ENCODE measurements at places on chromosomes 16 and 17. TPM values are rescaled to one million over a fixed set of nuclear protein-coding genes. Genes with fewer than 3 reads are reported as not detected.

FBXL16 gene
- not detected for total RNA-seq

CMTM2 gene
- 0.38 TPM for total RNA-seq

SLC13A2 gene
- not detected for total RNA-seq

GPR139 gene
- not detected for total RNA-seq

ABCA10 gene
- 11.2 TPM for total RNA-seq

DNA sequence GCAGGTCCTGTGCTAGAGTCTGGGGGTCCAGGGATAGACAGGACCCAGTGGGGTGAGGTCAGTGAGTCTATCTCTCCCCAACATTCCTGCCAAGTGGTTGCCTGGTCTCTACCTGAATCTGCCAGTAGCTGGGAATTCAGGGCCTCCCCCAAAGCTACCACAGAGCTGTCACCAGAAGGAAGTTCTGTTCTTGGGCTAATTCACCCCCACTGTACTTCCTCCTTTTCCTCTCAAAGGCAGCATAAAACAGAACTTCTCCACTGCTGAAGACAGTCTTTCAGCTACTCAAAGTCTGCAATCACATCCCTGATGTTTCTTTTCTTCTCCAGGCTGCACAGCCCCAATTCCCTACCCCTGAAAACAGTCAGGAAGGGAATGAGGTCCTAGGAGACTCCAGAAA lies 8.7 kb downstream of the CAMTA2 start:
- DNase-seq: no peak

- DNase-seq: no peak
Measured at GRCh38 chr16:70553645-70554044, 30.0 kb downstream of the SF3B3 start.

GPR142 gene
- not detected for total RNA-seq

GRCh38 chr16:63442246-63442645 lies 1406.0 kb upstream of the CDH8 start:
- DNase-seq: no peak

- no peak for DNase-seq
Measured at GRCh38 chr17:50064253-50065001, 8.5 kb downstream of the ITGA3 start.

- DNase-seq: no peak
Measured at GRCh38 chr16:62665269-62665668, 629.0 kb upstream of the CDH8 start.

DNA sequence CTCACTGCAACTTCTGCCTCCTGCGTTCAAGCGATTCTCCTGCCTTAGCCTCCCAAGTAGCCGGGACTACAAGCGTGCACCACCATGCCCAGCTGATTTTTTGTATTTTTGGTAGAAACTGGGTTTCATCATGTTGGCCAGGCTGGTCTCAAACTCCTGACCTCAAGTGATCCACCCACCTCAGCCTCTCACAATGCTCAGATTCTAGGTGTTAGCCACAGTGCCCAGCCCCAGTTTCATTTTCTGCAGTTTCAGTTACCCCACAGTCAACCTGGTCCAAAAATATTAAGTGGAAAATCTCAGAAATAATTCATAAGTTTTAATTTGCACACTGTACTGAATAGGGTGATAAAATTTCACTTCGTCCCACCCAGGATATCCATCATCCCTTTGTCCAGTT lies 28.7 kb downstream of the KNOP1 start:
- peak; percentile 5 for DNase-seq

GRCh38 chr16:47037396-47037745 lies 63.9 kb upstream of the DNAJA2 start:
- peak; percentile 83 for DNase-seq

GRCh38 chr16:89155184-89155679 lies 16.3 kb upstream of the CDH15 start:
- peak; percentile 93 for DNase-seq

- DNase-seq: no peak
Measured at GRCh38 chr16:54677308-54677950, 253.2 kb upstream of the IRX5 start.

BEAN1 gene
- 0.48 TPM for total RNA-seq

BCKDK gene
- total RNA-seq: 30.6 TPM

DNA sequence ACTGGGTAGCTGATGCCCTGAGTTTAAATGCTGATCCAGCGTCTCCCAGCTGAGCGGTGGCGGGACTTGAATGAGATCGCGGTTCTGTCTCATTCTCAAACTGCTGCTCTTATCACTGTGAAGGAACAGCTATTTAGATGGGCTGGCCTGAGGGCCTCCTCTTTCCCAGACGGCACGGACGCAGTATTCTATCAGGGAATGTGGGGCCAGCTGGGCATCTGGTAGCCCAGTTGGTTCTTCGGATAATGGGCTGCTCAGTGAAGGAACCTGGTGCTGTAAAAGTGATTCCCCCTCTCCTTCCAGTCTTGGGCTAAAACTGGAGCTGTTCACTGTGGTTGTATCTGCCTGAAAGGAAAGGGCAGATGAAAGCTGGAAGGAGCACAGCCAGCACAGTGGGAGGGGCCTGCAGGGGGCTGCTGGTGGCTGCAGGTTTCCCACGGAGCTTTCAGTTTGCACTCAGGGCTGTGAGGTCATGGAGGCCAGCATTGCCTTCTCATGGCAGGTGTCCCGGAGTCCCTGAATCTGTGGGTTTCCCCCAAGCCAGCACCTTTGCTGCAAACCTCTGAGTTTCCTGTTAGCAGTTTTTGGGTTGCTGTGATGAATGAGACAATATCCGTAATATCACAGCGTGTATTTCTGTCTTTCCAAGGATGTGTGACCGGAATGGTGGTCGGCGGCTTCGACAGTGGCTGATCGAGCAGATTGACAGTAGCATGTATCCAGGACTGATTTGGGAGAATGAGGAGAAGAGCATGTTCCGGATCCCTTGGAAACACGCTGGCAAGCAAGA lies 3.6 kb downstream of the IRF8 start:
- no peak for DNase-seq

ATPAF2 gene
- 18.3 TPM for total RNA-seq

EXOC3L1 gene
- 1.6 TPM for total RNA-seq

DNA sequence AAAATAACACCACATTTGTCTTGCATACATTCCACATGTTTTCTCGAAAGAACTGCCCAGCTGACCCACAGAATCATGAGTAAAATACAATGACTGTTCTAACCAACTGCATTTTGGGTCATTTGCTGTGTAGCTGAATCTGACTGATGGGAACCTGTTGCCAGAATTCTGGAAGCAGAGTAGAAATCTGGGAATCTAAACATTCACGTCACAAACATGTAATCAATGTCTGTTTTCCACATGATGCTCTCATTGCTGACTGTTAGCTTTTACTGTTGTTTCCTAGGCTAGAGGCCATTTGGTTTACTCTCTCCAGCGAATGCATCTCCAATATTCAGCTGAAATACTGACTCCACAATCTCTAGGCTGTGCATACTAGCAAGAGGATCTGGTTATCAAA lies 710.1 kb downstream of the KCNJ2 start:
- DNase-seq: no peak

DNA sequence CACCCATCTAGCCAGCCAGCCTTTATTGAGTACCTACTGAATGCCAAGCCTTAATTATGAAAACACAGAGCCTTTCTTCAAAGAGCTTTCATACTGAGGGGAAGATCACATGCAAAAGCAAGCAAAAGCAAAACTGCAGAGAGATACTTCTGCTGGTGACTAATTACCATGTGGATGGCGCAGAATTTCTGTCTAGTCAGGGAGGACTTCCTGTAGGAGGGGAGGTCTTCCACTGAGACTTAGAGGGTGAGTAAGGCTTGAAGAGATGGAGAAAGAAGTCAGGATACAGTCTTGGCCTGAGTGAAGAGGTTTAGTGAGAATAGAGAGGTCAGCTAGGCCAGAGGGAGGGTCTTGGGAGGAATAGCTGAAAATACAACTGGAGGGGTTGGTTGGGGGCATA lies 53.9 kb upstream of the CCL2 start:
- DNase-seq: no peak

- DNase-seq: no peak
Measured at GRCh38 chr17:48522031-48522653, 8.7 kb downstream of the HOXB1 start.

GRCh38 chr16:85828166-85828565 lies 28.7 kb downstream of the COX4I1 start:
- DNase-seq: peak; percentile 69

- no peak for DNase-seq
Measured at GRCh38 chr16:50833929-50834328, 92.0 kb downstream of the CYLD start.

ACE gene
- 9.9 TPM for total RNA-seq

GRCh38 chr17:12579288-12579687 lies 86.4 kb upstream of the MYOCD start:
- DNase-seq: no peak

DNA sequence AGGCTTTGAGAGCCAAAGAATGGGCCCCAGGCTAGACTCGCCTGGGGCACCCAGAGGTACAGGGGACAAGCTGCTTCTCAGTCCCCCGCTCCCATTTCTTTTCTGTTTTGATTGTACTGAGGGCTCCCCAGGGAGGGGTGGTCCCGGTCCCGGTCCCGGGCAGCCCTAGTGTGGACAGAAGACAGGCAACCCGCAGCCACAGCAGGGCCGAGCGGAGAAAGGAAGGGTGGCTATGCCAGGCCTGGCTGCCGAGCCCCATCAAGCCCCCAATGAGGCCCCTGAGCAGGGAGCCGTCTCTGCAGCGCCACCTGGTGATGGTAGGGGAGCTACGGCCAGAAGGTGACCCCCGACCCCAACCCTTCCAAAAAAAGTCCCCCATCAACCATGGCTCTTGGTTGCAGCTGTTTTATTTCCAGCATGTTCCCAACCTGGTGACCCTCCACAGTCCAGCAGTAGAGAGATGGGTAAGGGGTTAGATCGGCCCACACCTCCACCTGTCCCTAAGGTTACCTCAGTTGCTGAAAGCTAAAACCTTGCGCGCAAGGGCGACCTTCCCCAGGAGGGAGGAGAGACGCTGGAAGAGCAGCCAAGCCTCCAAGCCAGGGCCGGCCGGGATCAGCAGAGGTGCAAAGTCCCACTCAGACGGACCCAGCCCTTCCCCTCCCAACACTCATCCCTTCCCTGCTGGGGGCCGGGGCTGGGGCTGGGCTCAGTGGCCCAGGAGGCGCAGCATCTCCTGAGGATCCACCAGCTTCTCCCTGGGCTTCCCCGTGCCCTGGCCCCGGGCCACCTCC lies 2.6 kb upstream of the GRIN2C start:
- peak; percentile 92 for DNase-seq

DNA sequence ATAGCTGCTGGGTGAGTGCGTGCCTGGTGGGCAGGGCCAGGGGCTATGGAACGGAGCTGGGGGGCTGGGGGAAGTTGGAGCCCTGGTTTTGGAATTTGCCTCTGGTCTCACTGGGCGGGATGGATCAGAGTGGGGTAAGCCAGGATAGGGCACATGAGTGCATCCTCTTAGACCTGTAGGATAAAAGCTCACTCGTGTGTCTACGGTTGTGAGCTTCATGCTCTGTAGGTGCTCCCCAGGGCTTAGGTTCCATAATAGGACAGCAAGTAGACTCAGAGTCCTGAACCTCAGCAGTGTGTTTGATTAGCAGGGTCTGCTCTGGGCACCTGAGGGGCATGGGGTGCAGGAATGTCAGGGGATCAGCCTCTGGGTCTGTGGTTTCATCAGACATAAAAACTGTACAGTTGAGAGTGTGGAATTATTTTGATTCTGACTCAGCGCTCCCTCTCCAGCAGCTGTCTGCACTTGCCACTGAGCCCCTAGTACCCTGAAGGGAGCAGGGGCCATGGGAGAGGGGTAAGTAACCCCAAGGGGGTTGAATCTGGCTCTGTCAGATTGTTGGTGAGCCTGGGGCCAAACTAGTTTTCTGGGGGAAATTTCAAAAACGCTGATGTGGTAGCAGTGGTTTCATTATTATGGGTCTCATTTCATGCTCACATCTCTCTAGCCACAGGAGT lies 84.2 kb upstream of the LGALS9 start:
- no peak for DNase-seq

GRCh38 chr17:70091696-70092095 lies 16.7 kb downstream of the KCNJ16 start:
- no peak for DNase-seq

DNA sequence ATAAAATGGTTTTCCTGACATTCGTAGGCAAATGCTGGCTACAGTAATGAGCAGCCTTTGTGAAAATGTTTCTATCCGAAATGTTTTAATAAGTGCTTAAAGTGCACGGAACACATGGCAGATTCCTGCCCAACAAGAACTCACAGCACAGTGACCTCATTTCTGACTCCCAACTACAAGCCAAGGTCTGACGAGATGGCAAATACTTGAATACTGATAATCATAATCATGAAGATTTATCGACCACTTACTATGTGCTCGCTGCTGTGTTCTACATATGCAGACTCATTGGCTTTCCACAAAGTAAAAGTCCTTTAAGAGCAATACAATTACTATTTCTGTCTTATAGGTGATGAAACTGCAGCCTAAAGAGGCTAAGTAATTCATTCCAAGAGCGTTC lies 238.1 kb upstream of the CDH5 start:
- DNase-seq: no peak

All from posterior vena cava (tissue), 2 donors.